ENCODE measurements at places on chromosomes 7 and 10.

DNA sequence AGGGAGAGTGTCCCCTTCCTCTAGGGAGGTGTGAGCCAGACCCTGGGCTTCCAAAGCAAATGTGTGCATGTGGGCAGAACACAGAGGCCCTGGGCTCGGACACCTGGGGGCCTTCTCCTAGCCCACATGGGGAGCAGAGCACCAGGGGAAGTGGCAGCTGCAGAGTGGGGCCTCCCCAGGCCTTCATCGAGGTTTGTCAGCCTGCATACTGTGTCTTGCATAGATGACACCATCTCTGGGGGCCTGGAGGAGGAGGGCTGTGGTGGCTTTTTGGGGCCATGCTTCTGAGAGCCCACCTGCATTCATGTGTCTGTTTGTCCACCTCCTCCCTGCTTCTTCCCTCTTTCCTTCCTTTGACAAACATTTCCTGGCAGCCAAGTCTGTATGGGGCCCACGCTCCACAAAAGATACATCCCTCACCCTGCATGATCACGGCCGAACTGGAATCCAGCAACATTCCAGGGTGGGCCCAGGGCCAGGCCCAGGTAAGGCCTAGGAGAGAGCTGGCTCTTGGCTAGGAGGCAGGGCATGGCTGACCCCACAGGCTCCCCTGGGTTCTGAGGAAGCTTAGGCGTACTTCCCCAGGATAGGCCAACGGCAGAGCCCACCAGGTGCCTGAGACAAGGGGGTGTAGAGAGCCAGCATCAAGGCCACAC, 79.2 kb downstream of the ZMIZ1 start:
- DNase-seq = no peak

GRCh38 chr7:47659664-47660462, 78.0 kb upstream of the TNS3 start:
- no peak for DNase-seq

- no peak for DNase-seq
Observed at GRCh38 chr7:66015440-66016130, 33.6 kb upstream of the GUSB start.

GRCh38 chr10:126930131-126930882, 25.1 kb downstream of the DOCK1 start:
- no peak for DNase-seq

DNA sequence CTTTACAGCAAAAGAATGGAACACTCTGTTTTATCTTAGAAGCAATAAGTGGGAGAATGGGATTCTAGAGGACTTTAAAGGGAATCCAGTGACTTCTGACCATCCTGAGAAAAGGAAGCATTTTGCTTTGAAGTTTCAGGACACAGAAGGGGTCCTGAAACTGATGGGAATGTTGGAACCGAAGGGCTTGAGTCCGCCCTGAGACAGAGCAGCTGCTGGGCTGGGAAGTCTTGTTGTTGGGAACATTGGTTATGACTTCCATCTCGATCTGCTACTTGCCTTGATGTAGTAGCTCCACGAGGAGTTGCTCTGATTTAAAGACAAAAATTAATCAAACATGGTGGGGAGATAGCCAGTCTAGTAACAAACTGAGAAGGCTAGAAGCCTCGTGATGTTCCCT, 177.6 kb downstream of the JCAD start:
- no peak for DNase-seq

- no peak for DNase-seq
Observed at GRCh38 chr7:98110249-98111022, 3.8 kb downstream of the LMTK2 start.

DNA sequence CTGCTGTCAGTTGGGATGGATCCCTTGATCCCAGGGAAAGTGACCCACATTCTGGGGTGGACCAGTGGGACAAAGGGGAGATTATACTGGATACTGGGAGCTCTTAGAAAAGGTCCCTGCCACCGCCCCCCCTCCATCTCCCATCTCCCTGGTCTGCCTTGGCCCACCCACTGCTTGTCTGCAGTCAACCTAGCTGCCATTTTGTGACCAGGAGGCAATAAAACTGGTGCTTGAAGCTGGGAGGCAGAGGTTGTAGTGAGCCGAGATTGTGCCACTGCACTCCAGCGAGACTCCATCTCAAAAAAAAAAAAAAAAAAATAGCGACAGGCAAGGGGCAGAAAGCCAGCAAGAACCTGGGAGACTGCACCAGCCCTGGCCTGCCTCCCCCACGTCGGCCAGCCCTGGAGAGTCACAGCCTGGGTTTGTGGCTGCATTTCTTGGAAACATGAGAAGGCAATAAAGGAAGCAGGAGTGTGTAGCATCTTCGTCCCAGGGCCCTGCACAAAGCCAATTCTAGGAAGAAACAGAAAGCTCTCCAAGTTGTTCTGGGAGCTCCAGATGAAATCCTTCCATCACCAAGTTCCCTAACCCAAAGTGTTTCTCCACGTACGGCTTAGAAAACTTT, 4.7 kb upstream of the ARPC1B start:
- DNase-seq = no peak

- no peak for DNase-seq
Observed at GRCh38 chr10:6333086-6333485, 130.4 kb downstream of the PFKFB3 start.

DNA sequence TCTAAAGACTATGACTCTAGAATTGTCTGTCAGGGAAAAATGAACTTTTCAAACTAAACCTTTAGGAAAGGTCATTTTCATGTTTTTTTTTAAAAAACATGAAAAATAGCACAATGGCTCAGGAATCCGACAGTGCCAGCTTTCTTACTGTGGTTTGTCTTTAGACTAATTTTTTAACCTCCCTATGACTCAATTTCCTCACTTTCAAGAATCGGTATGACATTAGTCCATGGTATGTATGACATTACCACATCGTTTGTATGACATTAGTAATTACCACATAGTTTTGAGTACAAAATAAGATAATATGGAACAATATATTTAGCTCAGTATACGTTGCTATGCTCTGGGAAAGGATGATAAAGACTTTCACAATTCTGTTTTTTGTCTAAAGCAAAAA, 383.2 kb downstream of the PTPRN2 start:
- no peak for DNase-seq

DNA sequence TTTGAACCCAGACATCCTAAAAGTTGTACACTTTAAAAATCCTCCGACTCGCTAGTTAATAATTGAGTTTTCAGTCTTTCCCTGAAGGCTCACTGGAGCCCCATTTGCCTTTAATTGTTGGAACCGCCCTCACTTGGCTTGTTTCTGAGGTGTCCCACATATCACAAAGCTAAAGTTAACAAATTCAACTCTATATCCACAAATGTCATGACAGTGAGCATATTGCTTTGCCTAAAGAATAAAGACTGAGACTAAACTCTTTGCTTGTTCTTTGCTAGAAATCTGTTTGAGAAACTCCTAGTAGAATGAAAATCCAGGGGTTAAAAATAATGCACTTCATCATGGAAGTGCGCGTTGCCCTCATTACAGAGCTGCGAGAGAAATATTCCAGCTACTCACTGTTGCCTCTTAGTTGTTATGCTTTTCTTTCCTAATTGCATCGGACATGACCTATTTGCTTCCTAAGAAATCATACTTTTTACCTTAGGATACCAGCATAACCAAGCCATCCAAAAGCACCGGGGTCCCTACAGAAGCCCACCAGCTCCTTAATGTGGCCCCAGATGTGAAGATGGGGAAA, 752 bp downstream of the THSD7A start:
- DNase-seq = no peak

DNA sequence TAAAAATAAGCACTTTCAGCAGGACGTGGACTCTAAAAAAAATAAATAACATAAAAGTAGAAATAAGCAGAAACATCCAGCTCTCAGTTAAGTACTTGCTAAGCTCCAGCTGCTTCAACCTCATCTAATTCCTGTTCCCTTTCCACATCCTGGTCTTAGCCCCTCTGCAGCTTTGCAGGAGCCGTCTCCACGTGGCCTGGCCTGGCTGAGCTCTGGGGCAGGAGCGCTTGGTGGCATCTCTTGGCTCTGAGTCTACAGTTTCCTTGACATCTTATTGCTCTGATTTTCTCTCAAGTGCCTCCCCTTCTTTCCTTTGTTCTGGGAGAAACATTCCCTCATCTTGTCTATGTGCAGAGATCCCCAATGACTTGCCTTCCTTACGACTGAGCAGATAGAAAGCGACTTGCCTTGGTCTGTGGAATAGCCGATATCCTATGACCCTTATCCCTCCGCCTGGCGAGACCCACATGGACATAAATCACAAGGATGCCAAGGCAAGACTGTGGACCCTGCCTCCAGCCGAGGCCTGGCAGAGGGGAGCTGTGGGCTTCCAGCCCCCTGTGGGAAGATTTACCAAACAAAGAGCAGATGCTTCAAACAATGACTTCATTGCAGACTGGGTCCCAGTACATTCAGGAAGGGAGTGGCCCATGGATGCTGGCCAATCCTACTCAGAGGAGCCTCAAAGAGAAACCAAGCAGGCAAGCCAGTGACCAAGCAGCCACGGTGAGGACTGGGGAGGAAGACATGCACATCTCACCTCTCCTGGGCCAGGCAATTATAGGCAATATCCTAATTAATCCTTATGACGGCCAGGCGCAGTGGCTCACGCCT, 61.9 kb downstream of the SPOCK2 start:
- no peak for DNase-seq

DNA sequence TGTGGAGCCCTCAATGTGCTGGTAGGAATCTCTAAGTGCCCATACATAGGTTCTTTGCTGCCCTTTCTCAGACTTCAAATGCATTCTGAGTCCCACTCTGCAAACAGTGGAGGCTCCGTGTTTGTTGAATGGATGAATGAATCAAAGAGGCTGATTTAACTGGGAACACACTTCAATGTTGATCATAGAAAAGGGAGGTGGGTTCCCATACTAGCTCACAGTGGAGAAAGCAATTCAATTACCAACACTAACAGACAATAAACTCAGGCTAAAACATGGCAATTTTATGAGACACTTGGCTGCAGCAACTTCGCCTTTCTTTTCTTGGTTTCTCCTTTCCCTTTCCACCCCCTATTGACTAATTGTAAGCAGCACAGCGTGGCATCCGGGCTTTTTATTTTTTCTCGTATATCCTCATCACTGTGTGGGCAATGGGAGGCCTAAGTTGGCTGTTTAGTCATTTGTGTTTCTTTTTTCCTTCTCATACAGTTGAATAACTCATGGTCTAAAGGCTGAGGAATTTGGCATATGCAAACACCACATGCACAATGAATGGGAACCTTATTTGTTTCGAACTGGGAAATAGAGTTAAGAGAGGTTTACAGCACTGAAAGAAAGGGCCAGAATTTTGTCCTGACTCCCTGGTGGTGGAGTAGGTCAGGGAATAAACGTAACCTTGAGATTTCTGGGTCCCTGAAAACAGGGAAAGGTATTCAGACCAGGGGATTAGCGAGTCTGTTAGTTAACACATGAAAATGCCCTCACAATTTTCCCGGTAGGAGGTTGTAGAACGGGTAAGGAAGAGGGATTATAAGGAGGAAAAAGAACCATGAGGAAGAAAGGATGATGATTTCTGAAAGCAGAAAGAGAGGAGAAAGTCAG, 858.5 kb downstream of the KCNMA1 start:
- DNase-seq = no peak

GRCh38 chr10:24437302-24437701, 228.4 kb downstream of the KIAA1217 start:
- no peak for DNase-seq

GRCh38 chr10:133347710-133348517, 741 bp downstream of the PRAP1 start:
- no peak for DNase-seq

- no peak for DNase-seq
Observed at GRCh38 chr10:50281967-50282522, 30.7 kb upstream of the ASAH2 start.

DNA sequence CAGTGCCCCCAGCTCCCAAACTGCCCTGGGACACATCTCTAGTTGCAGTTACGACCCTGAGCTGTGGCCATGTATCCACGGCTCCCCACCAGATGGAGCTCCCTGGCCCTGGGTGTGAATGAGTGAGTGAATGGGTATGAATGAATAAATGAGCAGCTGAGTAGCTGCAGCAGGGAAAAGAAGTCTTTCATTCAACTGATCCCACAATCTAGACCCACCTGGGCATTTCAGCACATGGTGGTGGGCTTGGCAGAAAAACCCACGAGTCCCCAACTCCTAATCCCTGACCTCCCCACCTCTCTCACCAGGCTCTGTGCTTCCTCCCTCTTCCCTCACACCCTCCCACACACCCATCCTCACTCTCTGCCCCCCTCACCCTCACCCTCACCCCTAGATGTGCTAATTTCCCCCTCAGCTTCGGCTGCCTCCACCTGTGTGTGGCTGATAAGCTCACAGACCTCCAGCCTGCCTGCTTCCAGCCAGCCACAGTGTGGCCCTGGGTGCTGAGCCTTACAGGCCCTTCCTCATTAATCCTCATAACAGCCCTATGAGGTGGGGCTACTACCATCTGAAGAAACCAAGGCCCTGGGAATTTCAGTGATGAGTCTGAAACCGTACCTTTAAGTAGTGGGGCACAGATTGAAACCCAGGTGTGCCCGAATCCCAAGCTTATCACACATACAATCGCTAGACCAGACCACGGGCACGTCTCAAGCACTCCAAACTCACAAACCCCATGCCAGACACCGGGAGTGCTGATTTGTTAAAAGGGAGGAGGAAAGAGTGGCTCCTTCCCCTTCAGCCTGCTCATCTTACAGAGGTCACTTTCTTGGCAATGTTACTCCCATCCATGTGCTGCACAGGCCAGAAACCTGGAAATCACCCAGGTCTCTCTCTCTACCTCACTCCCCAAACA, 2.2 kb upstream of the ATP6V1F start:
- DNase-seq = no peak
